ENCODE measurements at places on chromosomes 5 and 9.

DNA sequence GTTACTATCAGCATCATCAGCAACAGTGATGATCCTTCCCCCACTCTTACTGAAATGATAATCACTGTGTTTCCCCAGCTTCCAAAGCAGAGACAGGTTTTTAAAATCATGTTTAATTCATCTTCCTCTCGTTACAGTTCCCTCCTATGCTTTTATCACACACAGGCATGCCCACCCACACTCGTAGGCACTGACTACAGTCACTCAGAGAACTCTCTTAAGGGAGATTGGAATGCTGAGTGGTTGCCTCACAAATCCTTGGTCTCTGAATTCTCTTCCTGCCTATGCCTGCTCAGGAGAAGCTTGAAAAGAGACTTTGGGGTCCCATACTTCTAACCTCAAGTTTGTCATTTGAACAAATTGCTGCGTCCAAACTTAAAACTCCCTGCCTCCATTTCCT is 179.2 kb downstream of the FRMD3 start:
- DNase-seq = no peak

DNA sequence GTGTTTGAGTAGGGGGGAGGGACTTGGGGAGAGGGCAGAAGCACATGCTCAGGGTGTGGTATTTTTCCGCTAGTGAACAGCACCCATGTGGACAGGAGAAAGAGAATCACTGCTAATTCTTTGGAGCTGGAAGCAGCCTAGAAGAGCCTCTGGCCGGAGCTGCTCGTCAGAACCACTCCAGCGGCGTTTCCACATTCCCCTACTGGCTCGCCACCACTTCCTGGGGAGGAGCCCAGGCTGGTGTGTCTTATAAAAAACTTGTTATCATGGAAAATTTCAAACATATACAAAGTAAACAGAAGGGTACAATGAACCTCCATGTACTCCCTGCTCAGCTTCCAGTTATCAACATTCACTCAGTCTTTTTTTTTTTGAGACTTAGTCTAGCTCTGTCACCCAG is 26.7 kb downstream of the LHX2 start:
- no peak for DNase-seq

DNA sequence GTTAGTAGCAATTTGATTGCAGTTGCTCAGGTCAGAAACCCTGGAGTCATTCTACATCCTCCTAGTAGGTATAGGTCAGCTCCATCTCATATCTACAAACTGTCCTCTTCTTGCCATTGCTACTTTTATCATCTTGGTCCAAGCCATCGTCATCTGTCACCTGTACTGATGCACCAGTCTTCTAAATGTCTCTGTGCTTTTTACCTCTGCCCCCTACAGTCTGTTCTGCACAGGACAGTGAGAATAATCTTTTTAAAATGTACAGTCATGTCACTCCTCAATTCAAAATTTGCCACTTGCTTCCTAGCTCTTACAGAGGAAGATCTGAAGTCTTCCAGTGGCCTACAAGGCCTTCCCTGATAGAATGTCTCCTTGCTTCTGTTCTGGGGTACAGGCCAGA is 6.8 kb downstream of the NNT start:
- no peak for DNase-seq

DNA sequence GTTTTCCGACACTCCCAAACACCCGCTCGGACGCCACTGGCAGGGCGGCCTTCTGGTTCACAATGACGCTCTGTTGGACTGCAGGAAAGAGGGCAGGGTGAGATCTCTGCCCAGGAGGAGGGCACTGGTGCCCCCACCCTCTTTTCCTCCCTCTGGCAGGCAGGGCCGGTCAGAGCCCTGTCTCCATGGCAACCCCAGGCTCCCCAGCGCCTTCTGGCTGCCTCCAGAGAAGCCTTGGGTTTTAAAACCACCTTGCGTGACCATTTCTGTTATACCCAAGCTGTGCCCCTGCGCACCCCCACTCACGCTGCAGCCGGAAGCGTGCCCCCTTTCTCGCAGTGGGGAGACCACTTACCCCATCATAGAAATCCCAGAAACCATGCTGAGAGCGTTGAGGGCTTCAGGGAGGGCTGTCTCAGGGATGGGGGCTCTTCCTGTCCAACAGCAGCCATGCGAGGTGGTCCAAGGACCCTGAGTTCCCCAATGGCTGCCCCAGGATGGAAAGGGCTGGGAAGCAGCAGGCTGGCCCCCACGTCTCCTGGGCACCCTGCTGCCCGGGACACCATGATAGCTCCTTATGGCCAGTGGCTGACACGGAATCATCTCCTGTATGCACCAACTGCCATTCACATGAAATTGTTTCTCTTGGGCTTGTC is 7.3 kb downstream of the C9orf50 start:
- DNase-seq = no peak

DNA sequence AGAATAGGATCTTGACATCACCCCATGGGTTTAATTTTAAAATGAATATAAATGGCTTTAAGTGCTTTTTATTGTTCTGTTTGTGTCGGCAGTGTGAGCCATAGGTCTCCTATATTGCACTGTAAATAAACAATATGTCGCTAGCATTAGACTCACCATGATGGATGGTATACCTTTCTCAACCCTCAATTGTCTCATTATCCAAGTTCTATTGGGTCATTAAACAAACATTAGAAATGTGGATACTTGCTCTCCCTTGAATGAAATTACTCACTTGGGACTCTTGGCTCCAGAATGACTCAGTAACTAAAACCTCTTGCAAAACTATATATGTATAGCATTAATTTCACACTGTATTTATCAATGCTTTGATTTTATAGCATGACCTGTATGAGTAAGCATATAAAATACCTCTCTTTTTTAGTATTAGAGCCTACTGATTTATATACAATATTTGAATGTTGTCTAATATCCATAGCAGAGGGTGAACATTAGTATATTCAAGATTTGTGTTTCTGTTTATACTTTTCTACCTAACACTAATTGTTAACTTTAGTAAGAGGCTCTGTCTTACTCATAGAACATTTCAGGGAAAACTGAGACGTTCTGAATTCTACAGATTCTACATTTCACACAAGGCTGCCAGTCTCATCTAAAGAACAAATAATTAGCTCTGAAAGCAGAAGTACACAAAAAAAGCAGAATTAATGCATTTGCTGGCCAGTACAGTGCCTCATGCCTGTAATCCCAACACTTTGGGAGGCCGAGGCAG is 303.8 kb upstream of the PRR16 start:
- peak; percentile 38 for DNase-seq

All from NCI-H774 (cell line).